GM18507 (cell line): ENCODE measurements at places on chromosomes 7 and 10.

- DNase-seq: no peak
Observed at GRCh38 chr10:64196638-64197315, 675.6 kb downstream of the REEP3 start.

- DNase-seq: no peak
Observed at GRCh38 chr7:156236181-156236889, 404.2 kb upstream of the RNF32 start.

DNA sequence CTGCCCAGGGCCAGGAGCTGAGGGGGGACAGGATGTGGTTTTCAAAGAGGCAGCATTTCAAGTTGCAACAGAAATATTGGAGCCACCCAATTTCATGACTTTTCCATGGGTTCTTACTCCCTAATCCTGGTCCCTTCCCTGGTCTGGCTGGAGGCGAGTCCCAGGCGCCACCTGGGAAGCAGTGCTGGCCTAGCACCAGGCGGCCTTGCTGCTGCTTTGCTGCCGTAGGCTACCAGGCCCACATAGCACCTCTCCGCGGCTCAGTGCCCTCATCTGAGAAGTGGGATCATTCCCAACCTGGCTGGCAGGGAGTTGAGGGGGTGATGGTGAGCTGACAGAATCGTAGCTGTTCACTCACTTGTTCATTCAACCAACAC lies 33.7 kb downstream of the ZMIZ1 start:
- no peak for DNase-seq

DNA sequence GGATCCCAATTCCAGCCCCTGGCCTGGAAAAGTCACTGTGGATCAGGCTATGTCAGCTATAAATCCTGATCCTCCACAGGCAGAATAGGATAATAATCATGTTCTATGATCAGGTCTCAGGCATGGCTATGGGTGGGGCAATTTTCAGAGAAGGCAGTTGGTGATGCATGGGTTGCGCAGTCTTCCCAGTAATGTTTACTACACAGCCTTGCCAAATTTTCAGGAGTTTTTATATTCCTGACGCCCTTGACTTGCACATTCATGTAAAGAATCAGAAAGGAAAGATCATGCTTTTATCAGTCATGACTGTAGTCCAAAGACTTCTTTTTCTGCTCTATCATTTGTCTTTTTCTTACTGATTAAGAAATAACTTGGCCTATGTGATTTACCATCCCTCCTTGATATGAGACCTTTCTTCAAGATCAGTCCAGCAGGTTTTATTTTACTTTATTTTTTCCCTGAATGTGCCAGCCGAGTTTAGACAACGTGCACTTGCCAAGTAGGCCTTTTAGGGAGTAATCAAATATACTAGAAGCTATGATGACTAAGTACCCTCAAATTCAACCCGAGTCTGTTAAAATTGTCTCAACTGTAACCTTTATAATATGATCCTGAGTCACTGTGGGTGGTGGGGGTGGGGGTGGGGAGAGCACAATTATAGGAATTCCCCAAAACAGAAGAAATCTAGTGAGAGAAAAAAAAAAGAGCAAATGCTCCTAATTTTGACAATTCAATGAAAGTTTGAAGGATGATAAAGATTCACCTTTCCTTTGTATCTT lies 31.9 kb downstream of the ARL4A start:
- DNase-seq: no peak
